ENCODE measurements at places on chromosomes 12 and 14.

GRCh38 chr14:104532191-104532555 lies 47.4 kb upstream of the C14orf180 start:
- DNase-seq: no peak

DNA sequence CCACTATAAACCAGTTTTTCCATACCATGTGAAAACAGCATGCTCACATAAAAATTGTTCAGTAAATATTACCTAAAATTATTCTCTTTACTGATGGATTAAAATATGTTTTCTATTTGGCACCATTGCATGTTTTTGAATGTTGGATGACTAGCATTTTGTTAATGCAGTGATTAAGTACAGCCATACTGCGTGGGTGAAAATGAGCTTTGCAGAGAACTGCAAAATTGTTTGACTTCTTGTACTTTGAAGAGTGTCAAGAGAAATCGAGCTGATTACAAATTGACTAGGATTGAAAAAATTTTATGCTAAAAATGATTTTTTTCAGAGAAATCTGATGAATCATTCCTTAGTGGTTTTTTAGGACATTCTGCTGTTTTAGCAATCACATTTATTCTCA lies 452.9 kb downstream of the RPL10L start:
- DNase-seq: no peak

GRCh38 chr12:102394200-102394599 lies 86.2 kb downstream of the IGF1 start:
- no peak for DNase-seq

DNA sequence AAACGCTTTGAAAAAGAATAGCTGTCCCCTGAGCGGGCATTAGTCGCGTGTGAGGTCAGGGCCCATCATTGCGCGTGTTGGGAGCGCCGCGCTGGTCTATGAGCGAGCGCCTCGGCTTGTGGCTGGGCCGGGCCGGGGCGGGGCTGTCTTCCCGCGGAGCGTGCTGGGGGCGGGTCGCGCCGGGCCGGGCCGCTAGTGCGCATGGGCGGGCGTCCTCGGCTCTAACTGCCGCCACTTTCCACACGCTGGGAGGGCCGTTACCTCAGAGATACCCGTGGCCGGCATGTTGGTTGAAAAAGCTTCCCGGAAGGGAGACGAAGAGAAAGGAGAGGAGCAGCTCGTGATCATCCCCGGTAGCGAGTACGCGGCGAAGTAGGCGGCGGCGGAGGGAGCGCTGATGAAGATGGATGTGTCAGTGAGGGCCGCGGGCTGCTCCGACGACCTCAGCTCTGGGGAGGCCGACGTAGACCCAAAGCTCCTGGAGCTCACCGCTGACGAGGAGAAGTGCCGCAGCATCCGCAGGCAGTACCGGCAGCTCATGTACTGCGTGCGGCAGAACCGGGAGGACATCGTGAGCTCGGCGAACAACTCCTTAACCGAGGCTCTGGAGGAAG lies at the start of gene EID3:
TSS of gene EID3 (plus strand) at position 202 of the 614 bp plus-strand sequence. CDS start at position 398, 196 bp downstream.
- peak; percentile 75 for DNase-seq

GRCh38 chr12:4951601-4952000 lies 41.9 kb downstream of the KCNA1 start:
- no peak for DNase-seq

- DNase-seq: no peak
Observed at GRCh38 chr14:71328183-71328582, 420.9 kb downstream of the PCNX1 start.

GRCh38 chr12:105935106-105935505 lies 203.6 kb downstream of the NUAK1 start:
- DNase-seq: no peak

DNA sequence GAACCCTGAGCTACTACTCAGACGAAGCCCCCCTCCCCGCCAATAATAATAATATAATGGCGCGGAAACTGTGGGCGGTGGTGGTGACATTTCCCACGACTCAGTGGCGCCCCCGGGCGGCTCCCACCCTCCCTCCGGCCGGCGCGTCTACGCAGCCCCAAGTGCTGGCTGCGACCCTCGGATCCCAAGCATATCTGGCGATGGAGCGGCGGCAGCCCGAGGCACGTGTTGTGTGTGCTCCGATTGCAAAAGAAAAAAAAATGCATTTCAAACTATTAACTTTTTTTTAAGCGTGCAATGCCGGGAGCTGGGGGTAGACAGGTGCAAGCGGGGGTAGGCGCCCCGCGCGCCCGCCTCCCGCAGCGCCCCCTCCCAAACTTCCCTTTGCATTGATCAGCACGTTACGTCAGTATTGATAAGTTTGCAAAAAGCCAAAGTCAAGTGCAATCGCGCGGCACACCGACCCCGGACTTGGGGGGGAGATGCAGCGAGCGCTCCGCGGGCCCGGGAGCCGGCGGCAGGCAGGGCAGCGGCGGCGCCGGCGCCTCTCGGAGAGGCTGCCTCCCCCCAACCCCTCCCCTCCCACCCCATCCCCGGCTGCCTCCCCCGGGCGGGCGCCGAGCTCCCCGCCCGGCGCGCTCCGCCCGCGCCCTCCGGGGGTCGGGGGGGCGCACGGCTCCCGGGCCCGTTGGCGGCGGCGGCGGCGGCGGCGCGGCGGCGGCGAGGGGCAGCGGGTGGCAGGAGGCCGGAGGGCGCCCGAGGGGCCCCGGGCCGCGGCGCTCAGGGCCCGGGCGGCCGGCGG lies 113.1 kb upstream of the MYL2 start:
- DNase-seq: no peak

GRCh38 chr12:49147384-49147783 lies 16.2 kb upstream of the TUBA1B start:
- DNase-seq: no peak

- DNase-seq: no peak
Observed at GRCh38 chr14:22484632-22485031, 104.4 kb downstream of the DAD1 start.

DNA sequence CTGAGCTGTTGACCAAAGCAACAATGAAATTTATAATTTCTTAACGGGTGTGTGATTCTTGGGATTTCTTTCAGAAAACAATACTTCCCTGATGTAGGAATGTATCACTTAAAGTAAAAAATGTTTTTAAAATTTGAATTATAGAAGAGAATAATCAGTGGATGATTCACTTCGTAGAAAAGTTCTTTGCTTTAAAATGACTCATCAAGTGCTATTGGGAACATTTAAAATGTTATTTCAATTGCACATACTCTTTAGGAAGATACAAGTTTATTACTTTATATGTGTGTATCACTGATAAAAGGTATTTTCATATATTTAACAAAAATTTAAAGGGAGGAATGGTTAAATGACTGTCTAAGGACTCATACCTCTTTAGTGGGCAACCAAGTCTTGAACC lies 155.3 kb downstream of the PDE3A start:
- DNase-seq: no peak

DNA sequence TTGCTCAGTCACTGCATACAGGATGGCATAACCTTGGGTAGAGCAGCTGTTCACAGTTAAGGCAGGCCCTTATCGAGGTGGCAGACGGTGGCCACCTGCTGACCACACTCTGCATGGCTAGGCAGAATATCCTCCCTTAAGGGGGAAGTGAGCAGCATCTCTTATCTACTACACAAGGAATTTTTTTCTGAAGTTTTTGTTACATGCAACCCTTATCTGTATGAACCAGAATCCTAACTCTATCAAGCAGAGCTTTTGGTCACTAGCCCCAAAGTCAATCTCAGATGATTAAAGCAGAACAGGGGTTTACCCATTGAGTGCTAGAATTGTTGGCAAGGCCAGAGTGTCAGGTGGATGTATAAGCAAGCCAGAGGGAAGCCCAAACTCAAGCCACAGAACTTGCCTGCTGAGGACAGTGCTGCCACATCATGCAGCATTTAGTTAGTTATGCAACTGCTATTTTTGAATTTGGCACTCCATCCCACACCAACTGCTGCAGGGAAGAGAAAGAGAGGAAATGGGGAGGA lies 192.8 kb downstream of the TBX5 start:
- DNase-seq: no peak

DNA sequence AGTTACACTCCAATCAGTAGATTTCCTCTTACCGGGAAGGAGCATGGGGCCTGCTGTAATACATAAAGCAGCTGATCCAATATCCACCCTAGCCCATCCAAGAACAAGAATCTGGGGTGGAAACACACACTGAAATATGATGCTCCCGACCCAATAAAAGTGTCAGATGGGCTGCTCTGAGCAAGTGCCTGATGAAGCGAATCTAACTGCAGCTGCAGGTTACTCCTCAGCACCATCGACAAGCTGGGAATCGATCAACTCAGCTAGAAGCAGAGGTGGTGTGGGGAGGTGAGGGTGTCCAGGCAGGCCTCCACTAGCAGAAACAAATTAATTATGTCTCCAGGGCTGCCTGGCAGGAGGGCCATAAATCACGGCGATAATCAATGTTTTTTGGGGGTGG lies 64.0 kb upstream of the WSCD2 start:
- DNase-seq: no peak

- no peak for DNase-seq
Observed at GRCh38 chr12:55074806-55075205, 51.4 kb upstream of the OR9K2 start.

DNA sequence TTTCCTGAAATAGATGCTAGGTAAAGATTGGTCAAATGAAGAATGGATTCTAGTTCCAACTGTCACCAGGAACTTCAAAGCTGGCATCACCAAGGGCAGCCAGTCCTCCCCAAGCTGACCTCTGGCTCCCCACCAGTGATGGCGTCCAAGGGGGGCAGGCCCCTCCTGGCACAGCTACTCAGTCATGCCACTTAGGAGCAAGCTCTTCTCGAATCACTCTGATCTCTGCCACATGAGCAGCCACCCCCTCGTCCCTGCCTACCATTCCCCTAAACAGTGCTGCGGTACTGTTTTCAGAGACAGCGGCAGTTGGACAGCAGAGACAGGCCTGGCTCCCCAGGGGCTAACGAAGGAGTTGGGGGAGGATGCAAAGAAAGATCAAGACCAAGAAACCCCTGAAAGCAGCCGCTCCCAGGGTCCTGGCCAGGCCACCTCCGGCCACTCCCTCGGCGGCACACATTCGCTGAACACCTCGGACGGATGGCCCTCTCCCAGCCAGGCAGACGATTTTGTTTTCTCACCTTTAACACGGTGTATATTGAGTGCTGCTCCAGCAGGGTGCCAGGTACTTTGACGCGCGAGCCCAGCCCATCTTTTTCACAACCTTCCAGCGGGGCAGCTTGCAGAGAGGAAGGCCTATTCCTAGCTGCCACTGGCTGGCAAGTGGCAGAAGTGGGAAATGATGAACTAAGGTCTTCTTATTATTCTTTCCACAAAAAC lies 47.4 kb downstream of the ARL6IP4 start:
- no peak for DNase-seq

DNA sequence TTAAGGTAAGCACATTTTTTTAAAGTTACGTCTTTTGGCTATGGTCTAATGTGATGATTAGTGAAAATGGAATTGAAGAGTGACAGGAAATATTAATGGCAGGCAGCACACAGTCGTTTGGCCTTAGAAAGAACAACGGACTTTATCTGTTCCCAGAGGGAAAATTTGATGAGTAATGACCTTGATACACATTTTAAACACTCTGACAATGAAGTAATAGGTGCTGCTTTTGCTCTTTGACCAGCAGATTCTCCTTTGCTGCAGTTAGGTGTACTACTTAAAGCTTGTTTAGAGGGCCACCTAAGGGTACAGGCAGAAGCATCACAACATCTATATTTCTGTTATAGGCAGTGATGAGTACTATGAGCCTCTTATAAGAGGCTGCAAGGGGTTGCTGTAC lies 27.1 kb upstream of the RNU6-8 start:
- DNase-seq: no peak

- no peak for DNase-seq
Observed at GRCh38 chr14:100678469-100678828, 48.2 kb upstream of the DLK1 start.

- DNase-seq: no peak
Observed at GRCh38 chr12:28099871-28100270, 90.4 kb upstream of the CCDC91 start.

- DNase-seq: no peak
Observed at GRCh38 chr12:5272018-5272785, 159.7 kb upstream of the NTF3 start.

- DNase-seq: no peak
Observed at GRCh38 chr12:99879439-99879838, 105.3 kb downstream of the ANKS1B start.

GRCh38 chr12:131085816-131086591 lies 132.3 kb downstream of the ADGRD1 start:
- no peak for DNase-seq

- DNase-seq: no peak
Observed at GRCh38 chr12:3361146-3361545, 129.9 kb upstream of the PRMT8 start.

DNA sequence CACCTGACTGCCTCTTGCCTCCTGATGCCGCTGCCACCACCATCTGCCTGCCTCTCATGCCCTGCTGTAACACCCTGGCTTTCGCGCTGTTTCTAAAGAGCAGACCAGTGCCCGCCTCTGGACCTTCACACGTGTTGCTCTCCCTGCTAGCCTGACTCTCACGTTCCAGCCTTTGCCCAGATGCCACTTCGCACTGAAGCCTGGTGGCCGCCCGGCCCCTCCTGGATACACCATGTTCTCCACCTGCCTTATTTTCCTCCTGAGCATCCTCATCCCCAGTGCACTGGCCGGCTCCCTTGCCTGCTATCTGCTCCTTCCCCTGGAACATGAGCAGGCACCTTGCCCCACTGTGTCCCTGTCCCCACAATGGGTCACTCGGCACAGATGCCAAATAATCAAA lies 146.5 kb downstream of the PIWIL1 start:
- no peak for DNase-seq

DNA sequence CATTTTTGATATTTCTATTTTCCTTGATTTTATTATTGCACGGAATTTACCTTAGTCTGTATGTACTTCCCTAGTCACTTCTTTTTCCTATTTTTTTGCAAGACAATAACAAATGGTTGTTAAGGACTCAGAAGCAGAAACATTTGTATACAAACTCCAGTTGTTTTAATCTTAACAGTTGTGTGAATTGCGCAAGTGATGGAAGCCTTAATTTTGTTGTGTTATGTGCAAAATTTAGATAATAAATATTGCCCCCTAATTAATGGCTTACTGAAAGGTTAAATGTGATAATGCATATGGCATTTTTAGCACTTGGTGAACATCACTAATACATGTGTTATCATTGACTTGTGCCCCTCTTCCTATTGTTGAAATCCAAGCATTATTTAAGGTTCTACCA lies 82.0 kb downstream of the MGAT4C start:
- no peak for DNase-seq

GRCh38 chr12:112353393-112353792 lies 28.8 kb downstream of the HECTD4 start:
- DNase-seq: no peak

GRCh38 chr12:52264435-52264825 lies 10.0 kb upstream of the KRT86 start:
- no peak for DNase-seq

- DNase-seq: no peak
Observed at GRCh38 chr14:94088516-94088915, 7.4 kb downstream of the IFI27L1 start.

GRCh38 chr14:31228533-31228932 lies 20.9 kb upstream of the HECTD1 start:
- DNase-seq: no peak
